ENCODE measurements at places on chromosomes 12 and 14.

- DNase-seq: no peak
Observed at GRCh38 chr12:2125651-2126522, 73.1 kb downstream of the CACNA1C start.

DNA sequence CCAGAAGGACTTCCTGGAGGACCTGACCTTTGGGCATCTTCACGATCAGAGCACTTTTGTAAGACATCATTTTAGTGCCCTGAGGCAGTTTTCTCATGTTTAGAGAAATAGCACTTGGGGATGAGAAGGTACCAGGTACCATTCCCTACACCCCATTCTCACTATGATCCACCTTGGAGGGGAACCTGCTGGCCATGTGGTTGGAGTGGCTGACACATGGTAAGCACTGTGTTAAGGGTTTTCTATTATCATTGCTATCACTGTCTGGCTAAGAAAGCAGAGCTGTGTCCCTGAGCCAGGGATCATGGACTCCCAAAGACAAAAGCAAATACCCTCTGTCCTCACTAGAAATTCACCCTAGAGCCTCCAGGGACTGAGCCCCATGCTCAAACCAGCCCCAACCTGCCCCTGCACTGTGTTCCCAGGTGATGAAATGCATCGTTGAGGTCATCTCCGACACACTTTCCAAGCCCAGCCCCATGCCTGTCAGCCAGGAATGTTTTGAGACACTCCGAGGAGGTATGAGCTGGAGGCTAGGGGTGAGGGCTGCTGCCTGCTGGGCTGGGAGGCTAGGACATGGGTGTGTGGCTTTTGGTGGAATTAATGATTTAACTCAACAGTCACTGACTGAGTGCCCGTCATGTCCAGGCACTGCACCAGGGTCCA, 3.4 kb downstream of the CHGA start:
- DNase-seq: no peak

- no peak for DNase-seq
Observed at GRCh38 chr12:89884952-89885351, 176.3 kb upstream of the ATP2B1 start.

GRCh38 chr12:54359762-54360351, 4.4 kb downstream of the GPR84 start:
- DNase-seq: no peak

Data from activated T-cell treated with anti-CD3 and anti-CD28 coated beads, Interleukin-2, amount 50 U/mL, for 48 hours (primary cell).